Mammary microvascular endothelial cell (primary cell): ENCODE measurements at places on chromosomes 3 and 15. TPM values are rescaled to one million over a fixed set of nuclear protein-coding genes. Genes with fewer than 3 reads are reported as not detected.

SI gene
- total RNA-seq, result not detected in 2 replicates

NR1I2 gene
- under 0.01 and 0.05 TPM in 2 replicates for total RNA-seq

GPX1 gene
- total RNA-seq, result 1,104 and 1,196 TPM in 2 replicates

PLCH1 gene
- total RNA-seq, result not detected in 2 replicates

TNFAIP8L3 gene
- 44.4 and 48.0 TPM in 2 replicates for total RNA-seq

LRRC34 gene
- 3.2 and 4.8 TPM in 2 replicates for total RNA-seq

DUOX1 gene
- not detected in 2 replicates for total RNA-seq

MEGF11 gene
- not detected in 2 replicates for total RNA-seq

CHL1 gene
- total RNA-seq, result not detected in 2 replicates

AQP9 gene
- total RNA-seq, result not detected in 2 replicates

LRRC31 gene
- total RNA-seq, result not detected in 2 replicates

FOXB1 gene
- not detected in 2 replicates for total RNA-seq

MTMR10 gene
- total RNA-seq, result 49.4 and 50.5 TPM in 2 replicates

LINGO1 gene
- total RNA-seq, result under 0.01 and 0.20 TPM in 2 replicates

ST8SIA2 gene
- total RNA-seq, result not detected in 2 replicates

CCDC33 gene
- not detected in 2 replicates for total RNA-seq

SHC4 gene
- 0.30 and 0.40 TPM in 2 replicates for total RNA-seq

NRROS gene
- 8.3 and 10.2 TPM in 2 replicates for total RNA-seq

HRG gene
- not detected in 2 replicates for total RNA-seq

AP3B2 gene
- total RNA-seq, result not detected in 2 replicates

ZNF80 gene
- total RNA-seq, result not detected in 2 replicates

DNAJA4 gene
- total RNA-seq, result 6.3 and 7.8 TPM in 2 replicates

RBPMS2 gene
- 0.05 and 0.07 TPM in 2 replicates for total RNA-seq

TMEM40 gene
- not detected in 2 replicates for total RNA-seq

SERPINI2 gene
- total RNA-seq, result not detected in 2 replicates

CA12 gene
- 0.10 and 0.33 TPM in 2 replicates for total RNA-seq

ADAMTS7 gene
- total RNA-seq, result 15.2 and 17.3 TPM in 2 replicates

TRIM42 gene
- not detected in 2 replicates for total RNA-seq

FRMD4B gene
- 23.6 and 36.4 TPM in 2 replicates for total RNA-seq

APOD gene
- total RNA-seq, result 9.9 and 12.7 TPM in 2 replicates
